IMR-90 (cell line): ENCODE measurements at places on chromosomes 4 and X.
A peak's percentile ranks its signal among the peaks of the same experiment; 100 is the strongest.

- no peak overlapping the region for H3K27ac ChIP-seq
- no peak overlapping the region for H3K4me3 ChIP-seq
- no peaks in the 10 kb centered on the region for H3K36me3 ChIP-seq
- DNase-seq: no peak
These were observed 120.2 kb upstream of the FAM9C start for GRCh38 chrX:13164611-13165010.

DNA sequence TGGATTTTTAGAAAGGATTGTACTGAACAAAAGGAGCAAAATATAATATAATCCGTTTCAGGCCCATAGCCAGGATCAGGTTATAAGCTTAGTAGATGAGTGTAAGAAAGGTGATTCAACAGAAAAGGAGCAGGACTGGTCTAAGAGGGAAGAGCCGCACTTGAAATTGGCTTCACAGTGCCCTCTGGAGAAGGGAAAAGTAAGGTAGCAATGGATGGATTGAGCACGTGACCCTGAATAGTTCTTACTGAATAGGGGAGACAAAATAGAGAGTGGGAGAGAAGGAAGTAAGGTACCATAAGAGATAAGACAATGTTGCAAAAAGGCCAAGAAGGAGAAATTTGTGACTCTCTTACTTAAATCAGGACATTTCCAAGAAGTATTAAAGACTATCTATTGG, 15.6 kb downstream of the CXorf66 start:
- H3K4me1 ChIP-seq: no peaks in the 10 kb centered on the region
- DNase-seq: no peak
- no peaks in the 10 kb centered on the region for H3K27me3 ChIP-seq
- H3K27ac ChIP-seq: no peak overlapping the region
- H3K4me3 ChIP-seq: no peak overlapping the region

- H3K27ac ChIP-seq: no peak overlapping the region
- H3K4me3 ChIP-seq: no peak overlapping the region
- no peaks in the 10 kb centered on the region for H3K36me3 ChIP-seq
- H3K27me3 ChIP-seq: no peaks in the 10 kb centered on the region
- H3K4me1 ChIP-seq: no peaks in the 10 kb centered on the region
- no peak for DNase-seq
These were observed 586.1 kb upstream of the PITX2 start for GRCh38 chr4:111208970-111209369.

DNA sequence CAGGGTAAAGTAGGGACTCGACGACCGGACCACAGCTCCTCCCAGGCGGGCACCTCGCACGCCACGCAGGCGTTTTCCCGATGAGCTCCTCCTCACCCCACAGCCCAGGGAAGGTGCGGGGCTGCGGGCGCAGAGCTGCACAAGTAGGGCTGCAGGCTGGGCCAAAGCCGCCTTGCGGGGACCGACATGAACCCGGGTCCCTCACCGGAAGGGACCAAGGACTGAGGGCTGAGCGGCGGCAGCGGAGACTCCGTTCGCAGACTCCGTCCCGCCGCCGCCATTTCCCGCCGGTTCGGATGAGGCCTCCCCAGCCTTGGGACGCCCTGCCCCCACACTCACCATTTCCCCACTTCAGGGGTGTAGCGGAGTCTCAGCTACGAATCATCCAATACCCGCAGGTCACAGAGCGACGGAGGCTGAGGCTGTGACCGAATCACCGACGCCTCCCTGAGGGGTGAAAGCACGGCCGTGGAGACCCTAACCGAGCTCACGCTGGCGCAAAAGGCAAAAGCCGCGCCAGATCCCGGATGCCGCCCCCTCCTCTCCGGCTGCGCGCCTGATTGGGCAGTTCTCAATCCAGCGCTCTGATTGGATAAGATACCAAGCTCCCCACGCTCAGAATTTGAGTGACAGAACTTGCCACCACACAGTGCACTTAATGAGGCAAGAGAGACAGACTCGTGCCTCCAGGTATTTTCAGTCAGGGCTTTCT, at the start of gene ZNF732:
Gene ZNF732, minus strand, starts transcription at position 506 of the 712 bp plus-strand sequence. Its CDS starts 164 bp downstream, at position 342.
- H3K27me3 ChIP-seq: no peaks in the 10 kb centered on the region
- H3K36me3 ChIP-seq: no peaks in the 10 kb centered on the region
- peak within 1 kb of the TSS; percentile 49 for H3K4me3 ChIP-seq

DNA sequence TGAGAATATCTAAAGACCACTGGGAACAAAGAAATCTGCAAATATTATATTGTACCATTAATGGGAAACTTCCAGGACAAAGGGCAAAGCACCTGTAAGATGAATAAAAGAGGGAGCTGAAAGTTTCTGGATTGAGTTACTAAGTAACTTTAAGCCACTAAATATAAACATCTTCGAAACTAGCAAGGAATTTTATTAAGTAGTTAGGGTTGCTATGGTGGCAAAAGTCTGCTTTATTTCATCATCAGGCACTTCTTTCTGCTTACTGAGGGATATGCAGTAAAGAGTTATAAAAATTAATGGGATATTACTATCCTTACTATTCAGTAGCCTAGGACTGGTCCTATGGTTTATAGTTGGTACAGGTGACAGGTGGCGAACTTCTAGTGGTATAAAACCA, 33.0 kb downstream of the SMARCA1 start:
- H3K27ac ChIP-seq: no peak overlapping the region
- DNase-seq: no peak
- peaks cover 2% of the 10 kb centered on the region; the same call in 1 of the 2 replicates for H3K4me1 ChIP-seq
- H3K36me3 ChIP-seq: peaks cover 21% of the 10 kb centered on the region

DNA sequence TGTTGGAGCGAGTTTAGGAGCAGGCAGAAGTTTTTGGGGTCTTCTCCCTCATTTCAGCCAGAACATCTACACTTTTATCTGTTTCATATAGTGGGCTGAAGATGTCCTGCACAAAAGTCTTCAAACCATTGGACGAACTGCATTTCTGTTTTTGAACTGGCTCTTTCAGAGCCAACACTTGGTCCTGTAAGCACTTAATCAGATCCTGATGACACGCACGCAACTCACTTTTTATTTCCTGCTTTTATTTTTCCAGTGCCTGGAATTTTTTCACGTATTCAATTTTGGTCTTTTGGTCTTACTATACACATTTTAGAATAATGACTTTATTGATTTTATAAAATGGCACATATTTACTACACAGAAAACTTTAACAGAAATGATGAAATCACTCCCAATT, 40.2 kb upstream of the NKX3-2 start:
- no peak overlapping the region for H3K27ac ChIP-seq
- H3K4me1 ChIP-seq: no peaks in the 10 kb centered on the region
- no peak overlapping the region for H3K4me3 ChIP-seq

DNA sequence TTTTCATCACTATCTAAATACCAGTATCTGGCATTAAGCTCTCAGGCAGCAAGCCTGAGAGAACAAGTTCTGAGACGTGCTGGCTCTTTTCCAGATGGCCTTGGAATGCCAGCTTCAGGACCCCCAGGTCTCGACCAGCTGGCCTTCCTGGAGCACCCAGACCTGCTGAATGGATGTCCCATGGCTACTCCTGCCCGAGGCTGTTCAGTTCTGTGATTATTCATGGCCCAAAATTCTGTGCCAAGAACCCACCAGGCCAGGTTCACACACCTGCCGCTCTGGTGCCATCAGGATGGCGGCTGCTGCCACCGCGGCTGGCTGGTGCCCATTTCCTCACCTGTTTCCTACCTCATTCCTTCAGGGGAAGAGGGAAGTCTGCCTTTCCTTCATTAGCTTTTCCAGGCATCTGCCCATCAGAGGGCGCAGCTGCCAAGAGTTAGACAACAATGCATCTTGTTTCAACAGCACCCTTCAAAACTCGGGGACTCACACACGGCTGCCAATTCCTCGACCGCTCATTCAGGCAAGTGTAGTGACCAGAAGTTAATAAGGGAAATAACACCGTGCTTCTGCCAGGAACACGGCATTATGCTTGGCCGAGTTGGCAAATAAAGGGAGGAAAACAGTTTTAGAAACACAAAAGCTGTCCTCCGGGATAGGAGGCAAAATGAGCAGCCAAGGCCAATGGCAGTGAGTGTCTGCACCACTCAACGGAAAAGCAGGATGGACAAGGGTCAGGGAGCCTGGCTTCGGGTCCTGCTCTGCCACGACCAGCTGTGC, 173.8 kb downstream of the NSUN7 start:
- H3K4me1 ChIP-seq: no peaks in the 10 kb centered on the region
- no peaks in the 10 kb centered on the region for H3K36me3 ChIP-seq
- no peaks in the 10 kb centered on the region for H3K27me3 ChIP-seq
- no peak for DNase-seq
- no peak overlapping the region for H3K4me3 ChIP-seq

DNA sequence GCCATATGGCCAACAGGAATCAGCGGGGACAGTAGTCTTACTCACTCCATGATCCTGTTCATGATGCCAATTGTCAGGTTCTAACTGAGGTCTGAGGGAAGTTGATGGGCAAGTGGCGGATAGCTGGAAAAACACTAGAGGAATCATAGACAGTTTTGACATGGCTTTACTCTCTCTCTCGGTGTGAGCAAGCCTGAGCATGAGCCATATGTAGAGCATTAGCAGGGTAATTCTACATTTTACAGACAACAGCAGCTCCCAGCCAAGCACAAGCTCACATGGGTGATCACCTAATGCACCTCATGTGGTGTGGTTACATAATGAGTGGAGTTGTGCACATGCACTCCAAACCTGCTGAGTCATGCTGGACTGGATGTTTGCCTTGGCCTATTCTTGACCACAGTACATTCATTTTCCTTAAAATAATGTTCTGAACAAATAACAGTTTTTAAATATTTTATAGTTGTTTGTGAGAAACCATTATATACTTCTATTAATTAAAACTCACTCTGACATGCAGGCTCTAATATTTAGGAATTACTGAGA, 429.2 kb downstream of the GPAT3 start:
- H3K27ac ChIP-seq: no peak overlapping the region
- H3K4me1 ChIP-seq: no peaks in the 10 kb centered on the region
- H3K4me3 ChIP-seq: no peak overlapping the region
- H3K36me3 ChIP-seq: no peaks in the 10 kb centered on the region
- 0 out of 2 replicates have a peak, but pooled peaks cover 2% of the 10 kb centered on the region for H3K27me3 ChIP-seq
- peak; percentile 54 for DNase-seq

DNA sequence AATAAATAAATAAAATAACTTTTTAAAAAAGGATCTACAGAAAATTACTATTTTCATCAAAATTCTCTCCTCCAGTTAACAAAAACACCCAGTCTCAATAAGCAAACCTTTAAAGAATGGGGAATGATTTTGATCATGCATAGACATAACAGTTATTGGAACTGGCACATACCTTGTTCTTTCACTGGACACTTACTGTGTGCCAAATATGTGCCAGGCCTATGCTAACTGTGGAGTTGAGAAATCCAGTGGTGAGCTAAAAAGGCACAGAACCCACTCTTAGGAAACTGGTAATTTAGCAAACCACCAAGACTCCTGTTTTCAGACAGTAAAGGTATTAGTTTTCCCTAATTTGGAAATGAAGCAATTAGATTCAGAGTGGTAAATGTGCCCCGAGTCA, 39.1 kb downstream of the CLOCK start:
- no peaks in the 10 kb centered on the region for H3K27me3 ChIP-seq
- peaks cover 3% of the 10 kb centered on the region; the same call in 1 of the 2 replicates for H3K4me1 ChIP-seq
- no peak for DNase-seq
- H3K36me3 ChIP-seq: no peaks in the 10 kb centered on the region
- H3K27ac ChIP-seq: no peak overlapping the region

DNA sequence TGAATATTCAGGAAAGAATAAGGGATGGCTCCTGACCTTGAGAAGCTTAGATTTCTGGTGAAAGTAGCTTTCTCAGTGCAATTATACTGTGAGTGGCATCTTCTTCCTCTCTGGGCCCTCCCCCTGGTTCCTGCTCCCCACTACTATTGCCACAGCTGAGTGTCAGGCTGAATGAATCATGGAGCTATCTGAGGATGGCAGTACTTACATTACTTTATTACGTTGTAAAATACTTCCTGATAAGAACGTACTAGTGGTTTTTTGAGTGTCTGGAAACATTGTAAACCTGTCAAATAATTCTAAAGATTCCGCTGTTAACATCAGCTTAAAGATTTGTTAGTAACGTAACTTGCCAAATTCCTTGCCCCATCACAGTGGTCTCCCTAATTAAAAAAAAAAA, 36.2 kb downstream of the ARHGAP10 start:
- H3K27me3 ChIP-seq: no peaks in the 10 kb centered on the region
- H3K4me1 ChIP-seq: peaks cover 16% of the 10 kb centered on the region
- H3K27ac ChIP-seq: peak overlapping the region; percentile 10; the same call in 1 of the 2 replicates

- H3K27me3 ChIP-seq: no peaks in the 10 kb centered on the region; the same call in none of the 2 replicates
- DNase-seq: no peak
- H3K27ac ChIP-seq: no peak overlapping the region
- no peak overlapping the region for H3K4me3 ChIP-seq
- H3K36me3 ChIP-seq: no peaks in the 10 kb centered on the region
These were observed 25.5 kb upstream of the PRPS1 start for GRCh38 chrX:107602694-107603239.

DNA sequence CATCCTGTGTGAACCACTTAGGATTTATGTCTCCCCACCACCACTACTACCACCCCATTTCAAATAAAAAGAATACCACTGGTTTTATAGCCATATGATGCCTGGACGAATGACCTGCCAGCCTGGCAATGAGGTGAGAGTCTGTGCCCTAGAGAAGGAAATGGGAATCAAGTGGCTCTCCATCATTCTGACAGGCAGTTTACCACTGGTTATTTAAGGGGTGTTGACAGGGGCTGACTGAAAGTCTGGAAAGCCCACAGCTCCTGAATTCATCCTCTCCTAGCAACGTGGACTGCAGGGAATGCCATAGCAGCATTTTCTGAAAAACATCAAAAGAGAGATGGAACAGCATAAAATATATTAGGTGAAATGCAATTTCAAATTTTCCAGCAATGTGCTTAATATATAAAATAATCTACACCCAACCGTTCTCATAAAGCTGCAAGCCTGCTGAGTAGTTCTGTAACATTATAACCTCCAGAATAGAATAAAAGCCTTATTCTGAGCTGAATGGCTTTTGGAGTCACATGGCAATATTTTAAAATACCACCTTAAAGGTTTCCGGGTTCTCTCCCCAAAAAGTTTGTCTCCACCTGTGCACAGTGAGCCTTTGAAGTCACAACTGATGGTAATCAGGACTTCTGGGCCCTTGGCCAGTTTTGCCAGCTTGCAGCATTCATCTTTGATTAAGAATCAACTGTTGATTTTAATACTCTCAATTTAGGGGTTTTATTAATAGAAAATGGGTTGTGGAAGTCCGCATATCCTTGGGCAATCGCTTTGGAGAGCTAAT, 121.5 kb downstream of the DCTD start:
- no peak for DNase-seq
- peaks cover 13% of the 10 kb centered on the region for H3K36me3 ChIP-seq
- no peak overlapping the region for H3K4me3 ChIP-seq
- H3K27ac ChIP-seq: no peak overlapping the region
- no peaks in the 10 kb centered on the region for H3K4me1 ChIP-seq
- H3K27me3 ChIP-seq: no peaks in the 10 kb centered on the region
